Nephron progenitor cell (in vitro differentiated cells): ENCODE measurements at places on chromosomes 12 and 14.

GRCh38 chr12:66617991-66618390, 60.9 kb downstream of the GRIP1 start:
- no peak for DNase-seq

GRCh38 chr12:85280984-85281630, 1.1 kb downstream of the ALX1 start:
- DNase-seq: peak; percentile 4

DNA sequence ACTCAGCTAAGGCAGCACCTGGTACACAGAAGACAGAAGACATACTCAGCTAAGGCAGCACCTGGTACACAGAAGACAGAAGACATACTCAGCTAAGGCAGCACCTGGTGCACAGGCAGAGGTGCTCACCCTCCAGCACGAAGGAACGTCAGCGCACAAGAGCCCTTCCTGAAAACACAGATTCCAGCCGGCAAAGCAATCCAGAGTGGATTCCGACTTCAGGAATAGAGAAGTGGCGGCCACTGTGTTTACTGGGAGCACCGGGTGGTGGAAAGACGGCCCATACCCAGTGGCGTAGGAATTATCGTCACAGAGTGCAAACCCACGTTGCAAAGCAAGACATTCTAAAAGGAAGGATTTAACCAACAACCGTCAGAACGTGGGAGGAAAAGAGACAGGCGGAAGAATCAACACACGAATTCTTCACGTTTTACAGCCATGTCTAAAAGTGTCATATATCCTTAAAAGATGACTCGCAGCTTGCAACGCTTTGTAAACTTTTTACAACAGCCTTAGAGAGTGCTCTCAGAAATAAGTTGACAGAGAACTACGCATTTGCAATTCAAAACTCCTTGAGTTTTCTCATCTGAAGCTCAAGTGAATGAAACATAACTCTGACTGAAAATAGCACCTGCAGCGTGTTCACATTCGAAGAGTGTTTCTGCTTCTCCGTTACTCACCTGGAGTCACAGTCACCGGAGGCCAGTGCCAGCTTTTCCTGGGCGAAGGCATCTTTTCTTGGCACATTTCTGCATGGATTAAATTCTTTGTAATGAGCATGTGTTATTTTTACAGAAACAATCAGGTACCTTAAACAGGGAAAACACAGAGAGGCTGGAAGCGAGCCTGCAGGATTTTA, 55.8 kb upstream of the GALNT9 start:
- no peak for DNase-seq

DNA sequence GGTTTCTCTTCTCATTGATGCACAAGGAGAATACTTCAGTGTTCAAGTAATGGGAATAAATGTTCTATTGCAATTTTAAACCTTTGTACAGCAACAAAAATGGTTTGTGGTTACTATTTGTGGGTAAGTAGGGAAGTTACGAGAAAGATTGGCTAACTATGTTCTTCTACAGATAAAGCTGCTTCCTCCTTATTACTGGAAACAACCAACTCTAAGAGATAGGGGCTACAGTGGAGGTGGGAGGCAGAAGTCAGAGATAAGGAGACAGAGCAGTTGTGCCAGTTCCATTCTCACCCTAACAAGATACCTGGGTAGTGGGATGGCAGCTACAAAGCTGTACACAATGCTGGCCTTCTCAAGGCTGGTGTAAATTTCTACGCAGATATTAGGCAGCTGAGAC, 16.2 kb downstream of the NOXRED1 start:
- DNase-seq: no peak

DNA sequence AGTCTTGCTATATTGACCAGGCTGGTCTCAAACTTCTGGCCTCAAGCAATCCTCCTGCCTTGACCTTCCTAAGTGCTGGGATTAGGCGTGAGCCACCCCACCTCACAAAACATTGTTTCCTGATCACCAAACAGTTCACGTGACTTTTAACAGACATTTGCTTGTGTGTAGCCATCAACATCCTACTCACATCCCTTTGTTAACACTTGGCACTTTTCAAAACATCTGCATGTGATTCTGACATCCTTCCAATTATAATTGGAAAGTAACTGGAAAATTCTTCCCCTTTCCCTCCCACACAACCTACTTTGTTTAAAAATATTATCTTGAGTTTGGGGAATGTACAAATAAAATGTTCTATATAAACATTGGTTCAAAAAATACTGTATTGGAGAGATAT, 317.9 kb downstream of the PCNX1 start:
- DNase-seq: no peak

DNA sequence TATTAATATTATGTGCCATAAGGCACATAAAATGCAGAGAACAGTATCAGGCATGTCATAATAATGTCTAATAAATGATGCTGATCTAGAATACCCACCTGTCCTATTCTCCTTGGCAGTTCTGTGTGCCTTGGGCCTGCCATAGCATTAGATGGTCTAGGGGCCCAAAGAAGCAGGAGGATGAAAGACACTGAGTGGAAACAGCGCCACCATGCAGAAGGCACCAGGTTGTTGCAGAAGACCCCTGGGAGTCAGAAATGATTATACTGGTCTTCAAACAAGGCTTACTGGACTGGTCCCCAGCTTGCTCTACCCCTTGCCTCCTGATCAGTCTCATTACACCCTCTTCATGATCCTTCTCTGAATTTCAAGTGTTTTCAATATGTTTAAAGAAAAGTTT, 353.3 kb downstream of the GRIN2B start:
- DNase-seq: no peak

GRCh38 chr12:48988030-48988649, 10.0 kb downstream of the WNT1 start:
- peak; percentile 90 for DNase-seq

DNA sequence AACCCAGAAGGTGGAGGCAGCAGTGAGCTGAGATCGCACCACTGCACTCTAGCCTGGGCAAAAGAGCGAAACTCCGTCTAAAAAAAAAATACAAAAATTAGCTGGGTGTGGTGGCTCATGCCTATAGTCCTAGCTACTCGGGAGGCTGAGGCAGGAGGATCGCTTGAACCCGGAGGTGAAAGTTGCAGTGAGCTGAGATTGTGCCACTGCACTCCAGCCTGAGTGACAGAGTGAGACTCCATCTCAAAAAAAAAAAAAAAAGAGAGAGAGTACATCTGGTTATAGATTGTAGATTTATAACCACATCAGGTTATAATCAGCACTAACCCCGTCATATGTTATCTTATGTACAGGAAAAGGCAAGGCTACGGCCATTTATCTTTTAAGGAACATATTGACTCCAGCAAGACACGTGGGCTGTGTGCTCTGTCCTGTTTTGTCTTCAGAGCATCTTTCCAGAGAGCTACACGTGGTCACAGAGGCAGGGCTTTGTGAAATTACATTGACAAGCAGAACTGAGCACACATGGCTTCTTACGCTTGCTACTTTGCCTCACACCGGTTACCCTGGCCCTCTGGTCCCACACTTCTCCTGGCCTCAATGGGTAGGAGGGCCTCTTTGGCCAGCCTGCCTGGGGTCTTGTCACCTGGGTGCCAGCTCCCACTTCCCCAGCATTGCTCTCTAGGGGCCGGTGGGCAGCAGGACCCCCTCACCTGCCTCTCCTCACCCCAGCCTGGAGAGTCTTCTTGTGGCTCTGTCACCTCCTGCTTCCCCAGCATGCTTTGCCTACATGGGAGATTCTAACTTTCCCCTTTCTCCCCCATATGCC, 6.8 kb upstream of the DYNC1H1 start:
- no peak for DNase-seq

- DNase-seq: no peak
Observed at GRCh38 chr12:28611115-28611435, 420.8 kb downstream of the CCDC91 start.

DNA sequence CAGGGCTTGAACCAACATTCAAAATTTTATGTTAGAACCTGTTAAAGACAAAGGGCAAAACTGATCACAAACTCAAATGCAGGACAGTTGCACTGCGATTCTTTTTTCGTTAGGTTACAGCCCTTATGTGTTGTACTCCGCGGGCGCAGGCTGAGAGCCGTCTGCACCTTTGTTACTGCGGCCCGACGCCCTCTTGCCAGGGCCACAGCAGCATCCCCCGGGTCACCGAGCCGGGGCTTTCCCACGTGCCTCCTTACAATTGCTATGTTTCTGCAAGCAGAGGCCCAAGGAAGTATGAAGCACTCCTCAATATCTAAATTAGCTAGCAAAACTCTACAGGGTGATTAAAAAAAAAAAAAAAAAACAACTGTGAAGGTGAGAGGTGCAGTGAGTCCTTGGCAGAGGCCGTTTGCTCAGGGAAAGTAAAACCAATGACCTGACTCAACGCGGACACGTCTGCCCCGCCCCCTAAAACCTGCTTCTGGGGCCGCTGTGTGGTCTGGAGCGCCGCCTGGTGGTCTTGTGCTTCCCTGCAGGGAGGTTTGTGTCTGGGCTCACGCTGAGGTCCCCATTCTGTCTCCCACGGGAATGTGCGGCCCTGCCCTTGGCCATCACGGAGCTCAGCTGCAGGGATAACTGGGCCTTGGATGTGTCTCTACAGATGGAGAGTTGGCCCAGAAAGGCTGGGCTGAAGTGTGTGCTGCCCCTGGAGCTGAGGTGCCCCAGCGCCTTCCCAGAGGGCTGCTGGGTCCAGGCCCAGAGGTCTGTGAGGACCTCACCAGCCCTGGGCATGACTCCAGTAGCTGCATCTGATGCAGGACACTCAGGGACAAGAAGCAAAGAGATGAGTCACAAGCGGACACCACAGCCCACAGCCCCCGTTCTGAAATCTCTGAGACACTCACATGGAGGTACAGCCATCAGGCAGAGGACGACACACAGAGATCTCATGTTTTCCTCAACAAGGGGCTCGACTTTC, 418.5 kb downstream of the TMEM121 start:
- no peak for DNase-seq

- no peak for DNase-seq
Observed at GRCh38 chr12:48247181-48247966, 44.3 kb upstream of the OR10AD1 start.

- no peak for DNase-seq
Observed at GRCh38 chr14:98955036-98955740, 316.8 kb downstream of the BCL11B start.

- peak; percentile 68 for DNase-seq
Observed at GRCh38 chr14:54329082-54329695, 67.6 kb upstream of the CDKN3 start.

- DNase-seq: no peak
Observed at GRCh38 chr12:24133384-24133783, 183.9 kb upstream of the SOX5 start.

DNA sequence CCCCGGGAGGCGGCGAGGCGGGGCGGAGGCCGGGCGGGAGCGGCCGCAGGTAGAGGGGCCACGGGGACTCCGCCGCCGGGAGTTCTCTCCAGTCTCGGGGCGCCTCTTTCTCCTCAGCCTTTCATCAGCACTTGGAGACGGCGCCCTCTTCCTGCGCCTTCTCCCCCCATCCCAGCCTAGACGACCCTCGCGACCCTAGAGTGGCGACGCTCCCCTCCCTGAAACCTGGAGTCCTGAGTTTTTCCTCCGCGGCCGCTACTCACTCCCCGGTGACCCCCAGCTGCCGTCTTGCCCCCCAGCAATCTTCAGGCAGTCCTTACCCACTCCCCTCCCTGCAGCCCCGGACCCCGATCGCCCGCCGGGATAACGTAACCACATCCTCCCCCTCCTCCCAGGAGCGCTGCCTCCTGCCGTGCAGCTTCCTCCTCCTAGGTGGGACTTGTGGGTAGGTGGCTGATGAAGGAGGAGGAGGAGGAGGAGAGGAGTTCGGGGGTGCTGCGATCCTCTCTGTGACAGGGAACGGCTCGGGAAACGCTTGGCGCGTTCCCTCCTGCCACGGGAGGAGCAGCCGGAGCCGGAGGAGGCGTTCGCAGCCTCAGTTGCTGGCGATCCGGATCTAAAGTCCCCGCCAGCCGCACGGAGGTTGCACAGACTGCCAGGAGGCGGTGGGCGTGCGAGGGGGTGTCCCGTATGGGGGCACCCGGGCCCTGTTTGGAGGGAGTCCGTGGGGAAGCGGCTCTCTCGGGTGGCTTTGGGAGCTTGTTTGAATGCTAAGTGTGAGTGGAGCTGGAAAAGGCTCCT, 891 bp downstream of the PLEKHA5 start:
- peak; percentile 54 for DNase-seq

DNA sequence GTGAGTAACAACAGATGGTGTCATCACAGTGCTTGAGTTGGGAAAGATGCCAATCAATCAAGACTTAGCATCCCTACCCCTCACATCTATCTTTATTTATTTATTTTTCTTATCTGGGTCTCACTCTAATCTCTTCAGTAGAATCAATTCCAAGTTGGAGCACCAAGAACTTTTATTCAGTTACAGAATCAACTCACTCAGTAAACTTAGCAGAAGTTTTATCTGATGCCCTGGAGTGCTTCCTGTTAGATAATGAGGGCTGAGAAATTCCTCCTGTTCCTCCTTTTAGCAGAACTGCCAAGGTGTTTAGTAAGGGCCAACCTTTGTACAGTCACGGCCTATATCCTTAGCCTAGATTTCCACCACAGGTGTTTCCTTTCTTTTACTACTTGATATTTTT, 11.3 kb upstream of the SLC5A8 start:
- DNase-seq: no peak

DNA sequence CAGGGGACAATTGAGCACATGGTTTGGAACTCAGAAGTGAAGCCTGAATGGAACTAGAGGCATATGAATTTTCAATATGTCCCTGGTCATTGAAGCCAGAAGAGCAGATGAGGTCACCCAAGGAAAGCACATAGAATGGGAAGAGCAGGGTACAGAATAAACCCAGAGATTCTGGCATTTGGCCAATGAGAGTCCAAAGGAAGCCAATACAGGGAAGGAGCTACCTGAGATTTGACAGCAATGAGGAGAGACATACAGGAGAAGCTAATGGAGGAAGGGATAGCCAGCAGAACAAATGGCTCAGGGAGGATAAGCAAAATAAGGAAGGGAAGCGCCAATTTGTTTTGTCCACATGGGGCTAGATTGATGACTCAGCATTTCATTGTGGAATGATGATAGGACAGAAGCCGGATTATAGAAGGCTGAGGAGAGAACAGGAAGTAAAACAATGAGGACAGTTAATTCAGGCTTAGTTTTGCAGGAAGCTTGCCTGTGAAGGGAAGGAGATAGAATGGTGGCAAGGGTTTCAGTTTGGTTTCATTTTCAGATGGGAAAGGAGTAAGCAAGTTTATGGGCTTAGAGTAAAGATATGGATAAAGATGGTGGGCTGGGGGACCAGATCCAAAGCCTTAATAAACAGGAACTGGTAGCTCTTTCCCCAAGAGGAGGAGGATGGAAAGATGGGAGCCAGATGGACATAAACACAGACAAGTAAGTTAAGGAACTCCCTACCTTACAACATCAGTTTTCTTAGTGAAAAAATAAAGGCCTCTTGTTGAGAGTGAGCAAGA, 3.2 kb upstream of the SPTSSA start:
- DNase-seq: no peak

- DNase-seq: no peak
Observed at GRCh38 chr12:105995961-105996431, 142.8 kb downstream of the NUAK1 start.

DNA sequence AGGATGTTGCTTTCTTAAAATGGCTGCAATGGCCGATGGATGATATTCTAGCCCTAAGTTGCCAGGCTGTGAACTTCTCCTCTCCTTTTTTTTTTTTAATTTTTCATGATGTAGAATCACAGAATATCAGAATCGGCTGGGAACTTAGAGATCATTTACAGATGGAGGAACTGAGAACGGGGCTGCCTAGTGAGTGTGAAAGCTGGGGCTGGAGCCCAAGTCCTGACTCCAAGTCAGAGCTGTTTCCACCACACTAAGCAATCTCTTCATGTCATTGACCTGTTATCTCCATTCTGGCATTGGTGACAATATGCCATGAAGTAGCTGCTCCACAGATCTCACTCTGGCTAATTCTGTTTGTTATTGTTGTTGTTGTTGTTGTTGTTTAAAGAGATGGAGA, 121.7 kb downstream of the SLC38A1 start:
- no peak for DNase-seq

GRCh38 chr12:100899301-100899700, 104.7 kb downstream of the ANO4 start:
- DNase-seq: no peak

GRCh38 chr12:10142976-10143589, 13.1 kb upstream of the CLEC7A start:
- DNase-seq: no peak
